Stimulated activated CD4-positive, alpha-beta T cell treated with anti-CD3 and anti-CD28 coated beads, TNF-alpha, amount 100 ng/mL, for 1 hour (primary cell): ENCODE measurements at places on chromosomes 11 and 22.

GRCh38 chr11:123072332-123072761, 10.4 kb upstream of the HSPA8 start:
- DNase-seq: no peak

- DNase-seq: no peak
These were observed 134.5 kb downstream of the WNT7B start for GRCh38 chr22:45842291-45842991.

GRCh38 chr22:41620589-41621098, at the start of gene DESI1:
Gene DESI1 (minus strand): TSS chr22:41621043. CDS start chr22:41620839, 204 bp downstream.
- DNase-seq: no peak

DNA sequence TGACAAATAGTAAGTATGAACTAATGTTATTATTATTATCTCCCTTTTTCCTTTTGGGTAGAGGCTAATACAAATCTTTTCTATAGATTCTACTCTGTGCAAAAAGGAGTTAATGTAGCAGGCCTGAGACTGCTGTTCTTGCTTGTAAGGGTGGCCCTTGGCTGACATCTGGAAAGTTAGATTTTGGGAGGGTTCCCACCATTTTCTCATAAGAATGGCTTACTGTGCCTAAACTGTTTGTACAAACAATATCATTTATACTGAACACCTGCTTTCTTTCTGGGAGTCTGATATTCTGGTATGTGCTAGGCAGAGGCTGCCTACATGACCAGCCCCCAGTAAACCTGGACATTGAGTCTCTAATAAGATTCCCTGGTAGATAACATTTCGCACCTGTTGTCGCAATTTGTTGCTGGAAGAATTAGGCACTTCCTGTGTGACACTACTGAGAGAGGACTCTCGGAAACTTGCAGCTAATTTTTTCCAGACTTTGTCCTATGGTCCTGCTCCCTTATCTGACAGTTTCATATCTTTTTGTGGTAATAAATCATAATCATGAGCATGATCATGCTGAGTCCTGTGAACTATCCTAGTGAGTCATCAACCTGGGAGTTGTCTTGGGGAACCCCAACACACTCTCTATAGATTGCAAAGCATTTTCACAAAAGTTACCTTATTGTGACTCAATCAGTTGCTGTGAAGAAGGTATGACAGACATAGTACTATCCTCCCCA, 257.7 kb upstream of the CCDC90B start:
- no peak for DNase-seq

DNA sequence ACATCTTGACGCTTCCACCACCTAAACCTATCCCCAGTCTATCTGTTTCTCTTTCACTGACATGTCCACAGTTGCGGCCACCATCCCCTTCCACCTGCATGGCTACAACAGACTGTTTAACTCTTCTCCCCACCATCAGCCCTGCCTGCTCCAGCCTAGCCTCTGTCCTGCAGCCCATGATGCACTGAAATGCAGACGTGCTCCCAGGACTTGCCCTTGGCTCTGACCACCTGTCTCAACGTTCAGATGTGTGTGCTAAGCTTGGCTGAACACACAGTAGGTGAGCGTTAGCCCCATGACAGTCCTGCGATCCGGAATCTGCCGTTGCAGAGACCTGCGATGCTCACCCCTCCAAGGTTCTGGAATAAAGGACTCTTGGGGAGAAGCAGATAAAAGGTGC, 22.7 kb downstream of the CBX7 start:
- no peak for DNase-seq

DNA sequence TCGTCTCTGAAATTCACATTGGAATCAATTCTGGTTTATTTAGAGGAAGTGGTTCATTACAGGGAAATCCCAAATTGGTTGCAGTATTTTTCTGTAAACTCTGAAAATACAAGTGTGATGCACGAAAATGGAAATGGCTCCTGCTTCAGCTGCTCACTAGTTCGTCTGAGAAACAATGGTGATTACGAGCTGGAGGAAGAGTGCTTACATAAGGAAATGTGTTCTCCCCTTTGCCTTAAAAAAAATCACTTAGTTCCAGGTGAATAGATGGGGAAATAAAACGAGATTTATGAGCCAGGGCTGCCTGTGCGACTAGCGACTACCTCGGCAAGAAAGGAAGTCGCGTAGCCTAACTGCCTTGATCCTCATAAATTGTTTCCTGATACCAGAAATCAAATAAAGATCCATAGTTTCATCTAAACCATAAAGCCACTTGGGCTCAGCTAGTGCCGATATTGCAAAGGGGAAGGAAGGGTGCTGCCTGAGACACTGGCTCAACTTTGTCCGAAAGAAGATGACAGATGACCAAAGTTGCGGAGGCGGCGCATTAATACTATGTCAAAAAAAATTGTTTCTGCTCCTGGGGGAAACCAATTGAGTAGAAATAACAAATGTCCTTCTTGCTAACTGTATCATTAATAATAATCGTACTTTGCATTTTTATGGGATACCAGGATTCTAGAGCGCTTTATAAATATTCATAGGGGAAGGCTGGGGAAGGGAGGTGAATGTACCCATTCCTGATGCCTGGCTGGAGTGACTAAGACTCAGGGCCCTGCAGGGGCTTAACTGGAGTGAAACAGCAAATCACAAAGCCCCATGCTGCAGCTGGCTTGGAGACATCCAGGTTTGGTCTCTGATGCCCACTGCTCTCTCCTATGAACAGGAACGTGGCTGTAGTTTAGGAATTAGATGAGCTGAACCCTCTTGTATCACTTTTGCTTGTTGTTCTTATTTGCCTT, 185.7 kb downstream of the BLID start:
- no peak for DNase-seq

- DNase-seq: no peak
These were observed 11.9 kb upstream of the AMPD3 start for GRCh38 chr11:10443152-10443551.

DNA sequence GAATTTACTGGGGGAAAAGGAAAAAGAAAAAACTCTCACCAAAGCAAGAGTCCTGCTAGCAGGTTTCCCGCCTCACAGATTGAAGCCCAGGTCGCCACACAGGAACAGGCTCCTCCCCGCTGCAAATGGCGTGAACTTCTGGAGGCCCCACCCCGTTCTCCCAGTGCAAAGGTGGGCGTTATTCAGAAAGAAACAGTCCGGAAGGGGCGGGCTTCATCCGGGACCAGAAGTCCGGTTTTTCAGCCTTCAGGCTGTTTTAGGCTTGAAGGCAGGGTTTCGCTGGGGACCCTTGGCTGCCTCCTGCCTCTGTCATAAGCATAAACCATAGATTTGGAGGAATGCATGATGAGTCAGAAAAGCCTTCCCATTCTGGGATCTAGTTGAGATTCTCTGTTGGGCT, 148.3 kb upstream of the POU2AF2 start:
- no peak for DNase-seq

DNA sequence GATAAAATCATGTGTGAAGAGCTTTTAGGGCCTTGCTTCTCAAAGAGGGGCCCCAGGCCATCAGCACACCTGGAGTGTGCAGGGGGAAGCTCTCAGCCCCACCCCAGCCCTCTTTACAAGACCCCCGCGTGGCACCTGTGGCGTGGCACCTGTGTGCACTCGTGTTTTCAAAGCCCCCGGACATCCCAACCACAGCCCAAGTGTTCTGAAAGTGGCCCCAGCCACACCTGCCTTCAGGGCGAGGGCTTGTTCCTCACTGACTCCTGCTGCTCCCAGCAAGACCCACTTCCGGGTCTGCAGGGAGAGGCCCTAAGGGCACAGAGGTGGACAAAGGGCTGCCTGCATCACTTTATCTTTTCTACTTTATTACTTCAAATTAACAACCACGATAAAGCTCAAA, 17.5 kb upstream of the TMEM184B start:
- no peak for DNase-seq

GRCh38 chr11:8593935-8594909, at the start of gene STK33:
Gene STK33 (minus strand): TSS chr11:8594228. CDS start chr11:8474905, 119,323 bp downstream.
- no peak for DNase-seq

- no peak for DNase-seq
These were observed 651.1 kb downstream of the METTL15 start for GRCh38 chr11:28759311-28759710.

GRCh38 chr11:72122607-72123006, 10.1 kb upstream of the ANAPC15 start:
- DNase-seq: no peak

DNA sequence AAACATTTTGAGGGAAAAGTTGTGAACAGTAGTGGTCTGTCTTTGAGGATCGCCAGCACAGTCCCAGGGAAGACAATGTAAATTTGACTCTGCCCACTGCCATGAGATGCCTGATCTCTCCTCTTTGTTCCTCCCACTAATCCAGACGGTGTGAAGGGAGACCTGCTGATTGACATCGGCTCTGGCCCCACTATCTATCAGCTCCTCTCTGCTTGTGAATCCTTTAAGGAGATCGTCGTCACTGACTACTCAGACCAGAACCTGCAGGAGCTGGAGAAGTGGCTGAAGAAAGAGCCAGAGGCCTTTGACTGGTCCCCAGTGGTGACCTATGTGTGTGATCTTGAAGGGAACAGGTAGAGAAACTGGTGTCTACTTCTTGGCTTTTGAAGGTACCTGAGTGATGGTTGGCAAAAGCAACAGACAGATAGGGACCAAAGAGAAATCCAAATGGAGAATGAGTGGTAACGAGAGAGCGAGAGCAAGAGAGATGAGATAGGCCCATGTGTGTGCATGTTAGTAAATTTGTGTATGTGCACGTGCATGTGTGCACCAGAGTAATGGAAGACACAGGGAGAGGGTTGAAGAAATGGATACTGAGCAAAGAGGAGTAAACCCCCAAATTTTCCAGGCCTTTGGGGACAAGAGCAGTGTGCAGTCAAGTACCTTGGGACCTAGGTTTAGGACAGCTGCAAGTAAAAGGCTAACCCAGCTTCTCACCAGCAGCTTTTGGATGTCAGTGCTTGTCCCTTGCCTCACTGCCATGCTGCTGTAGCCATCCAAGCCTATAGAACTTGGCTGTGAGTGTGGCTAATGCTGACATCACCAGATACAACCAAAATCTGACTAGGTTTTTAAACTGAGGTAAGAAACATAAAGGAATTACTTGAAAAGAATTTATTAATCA, 1.9 kb downstream of the NNMT start:
- DNase-seq: no peak

GRCh38 chr11:6559369-6559768, 44.0 kb downstream of the RRP8 start:
- DNase-seq: no peak

- no peak for DNase-seq
These were observed 57.5 kb upstream of the PITPNB start for GRCh38 chr22:27976586-27976985.

- no peak for DNase-seq
These were observed 16.0 kb downstream of the TXN2 start for GRCh38 chr22:36465232-36466021.

DNA sequence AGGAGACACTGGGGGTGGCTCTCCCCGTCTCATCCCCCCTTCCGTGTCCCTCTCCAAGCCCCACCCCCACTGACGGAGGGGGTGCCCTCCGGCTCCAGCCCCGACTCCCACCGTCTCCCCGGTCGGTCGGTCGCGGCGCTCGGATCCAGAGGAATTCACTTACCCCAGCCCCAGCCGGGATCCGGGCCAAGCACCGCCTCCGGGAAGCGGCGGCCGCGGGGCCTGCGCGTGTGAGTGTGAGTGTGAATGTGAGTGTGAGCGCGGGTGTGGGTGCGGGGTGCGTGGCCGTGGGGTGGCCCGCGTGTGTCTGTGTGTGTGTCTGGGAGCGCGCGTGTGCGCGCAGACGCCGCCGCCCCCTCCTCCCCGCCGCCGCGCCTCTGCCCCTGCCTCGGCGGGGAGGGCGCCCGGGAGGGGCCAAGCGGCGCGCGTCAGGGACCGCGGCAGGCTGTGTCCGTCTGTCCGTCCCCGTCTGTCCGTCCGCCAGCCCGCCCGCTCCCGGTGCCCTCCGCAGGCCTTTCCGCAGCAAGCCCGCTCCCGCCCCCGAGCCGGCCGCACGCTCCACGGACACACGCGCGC, at the start of gene ELFN2:
ELFN2 (minus strand) TSS at position 345 of the 576 bp plus-strand sequence. CDS start 51,945 bp downstream, outside the sequence.
- no peak for DNase-seq

- no peak for DNase-seq
These were observed 24.7 kb downstream of the IL10RA start for GRCh38 chr11:118010738-118011461.

DNA sequence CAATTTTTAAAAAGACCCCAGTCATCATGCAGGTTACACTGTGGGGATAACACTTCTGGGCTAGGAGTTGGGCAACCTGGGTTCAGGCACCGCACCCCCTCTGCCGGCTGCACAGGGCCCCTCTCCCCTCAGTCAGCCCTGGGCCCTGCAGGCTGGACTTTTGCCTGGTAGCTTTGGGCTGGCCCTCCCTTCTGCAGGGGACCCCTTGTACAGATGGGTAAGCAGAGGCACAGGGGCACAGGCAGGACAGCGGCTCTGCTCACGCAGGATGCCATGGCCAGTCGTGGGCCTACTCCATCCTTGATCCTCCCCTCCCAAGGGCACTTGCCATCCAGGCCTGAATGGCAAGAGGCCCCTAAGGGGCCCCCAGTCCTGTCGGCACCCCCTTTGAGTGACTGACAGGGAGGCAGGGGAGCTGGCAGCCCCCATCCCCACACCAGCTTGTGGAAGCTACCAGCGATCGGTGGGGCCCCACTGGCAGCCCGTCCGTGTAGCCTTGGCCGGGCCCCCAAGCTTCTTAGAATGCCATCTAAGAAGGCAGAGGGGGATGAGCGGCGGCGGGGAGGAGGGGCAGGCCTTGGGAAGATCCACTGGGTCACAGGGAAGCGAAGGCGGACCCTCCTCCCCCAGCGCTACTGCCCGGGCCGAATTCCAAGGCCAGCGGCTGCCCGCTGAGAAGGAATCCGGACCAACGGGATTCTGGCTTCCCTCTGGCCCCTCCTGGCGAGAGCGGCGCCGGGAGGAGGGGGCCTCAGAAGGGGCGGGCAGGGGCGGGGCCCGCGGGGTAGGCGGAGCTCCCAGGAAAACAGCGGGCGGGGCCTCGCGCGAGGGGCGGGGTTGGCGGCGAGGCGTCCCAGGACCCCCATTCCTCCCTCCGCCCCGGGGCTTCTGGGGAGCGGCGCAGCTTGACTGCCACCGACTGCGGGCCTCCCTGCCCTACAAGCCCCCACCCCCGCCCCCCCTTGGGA, 6.8 kb upstream of the CHKA start:
- no peak for DNase-seq

DNA sequence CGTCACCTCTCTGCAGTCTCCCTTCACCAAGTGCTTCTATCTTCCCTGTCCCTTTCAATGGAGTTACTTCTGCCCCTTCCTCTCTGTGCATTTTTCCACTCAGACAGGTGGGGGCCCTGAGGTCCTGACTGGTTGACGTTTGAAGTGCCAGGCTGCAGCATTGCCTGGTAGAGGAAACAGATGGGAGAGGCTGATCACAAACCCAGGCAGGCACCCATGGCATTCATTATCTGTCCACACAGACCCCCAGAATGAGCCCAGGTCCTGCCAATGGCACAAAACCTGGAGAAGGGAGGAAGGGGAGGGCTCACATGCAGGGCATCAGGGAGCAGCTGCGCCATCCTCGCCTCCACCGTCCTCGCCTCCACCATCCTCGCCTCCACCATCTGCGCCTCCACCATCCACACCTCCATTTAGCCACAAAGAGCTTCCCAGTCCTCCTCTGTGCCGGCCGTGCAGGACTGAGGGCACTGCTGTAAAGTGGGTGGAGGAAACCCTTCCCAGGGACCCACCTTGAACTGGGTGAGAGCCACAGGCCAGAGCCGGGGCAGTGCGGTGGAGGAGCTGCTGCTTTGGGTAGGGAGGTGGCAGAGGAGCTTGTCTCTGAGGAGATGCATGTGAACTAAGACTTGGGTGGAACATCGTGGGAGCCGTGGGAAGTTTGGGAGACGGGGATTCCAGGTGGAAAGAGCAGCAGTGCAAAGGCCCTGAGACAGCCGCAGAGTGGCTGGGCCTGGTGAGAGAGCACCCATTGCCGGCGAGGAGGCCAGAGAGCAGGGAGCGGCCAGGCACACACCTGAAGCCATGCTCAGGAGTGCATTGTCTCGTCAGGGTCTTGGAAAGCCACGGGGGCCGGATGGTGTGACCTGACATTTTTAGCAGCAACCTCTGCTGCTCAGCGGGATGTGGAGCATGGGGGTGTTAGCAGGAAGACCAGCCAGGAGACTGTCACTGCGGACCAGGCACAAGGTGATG, 145.1 kb downstream of the TBC1D22A start:
- no peak for DNase-seq
